ENCODE measurements at places on chromosomes 1 and 21.

DNA sequence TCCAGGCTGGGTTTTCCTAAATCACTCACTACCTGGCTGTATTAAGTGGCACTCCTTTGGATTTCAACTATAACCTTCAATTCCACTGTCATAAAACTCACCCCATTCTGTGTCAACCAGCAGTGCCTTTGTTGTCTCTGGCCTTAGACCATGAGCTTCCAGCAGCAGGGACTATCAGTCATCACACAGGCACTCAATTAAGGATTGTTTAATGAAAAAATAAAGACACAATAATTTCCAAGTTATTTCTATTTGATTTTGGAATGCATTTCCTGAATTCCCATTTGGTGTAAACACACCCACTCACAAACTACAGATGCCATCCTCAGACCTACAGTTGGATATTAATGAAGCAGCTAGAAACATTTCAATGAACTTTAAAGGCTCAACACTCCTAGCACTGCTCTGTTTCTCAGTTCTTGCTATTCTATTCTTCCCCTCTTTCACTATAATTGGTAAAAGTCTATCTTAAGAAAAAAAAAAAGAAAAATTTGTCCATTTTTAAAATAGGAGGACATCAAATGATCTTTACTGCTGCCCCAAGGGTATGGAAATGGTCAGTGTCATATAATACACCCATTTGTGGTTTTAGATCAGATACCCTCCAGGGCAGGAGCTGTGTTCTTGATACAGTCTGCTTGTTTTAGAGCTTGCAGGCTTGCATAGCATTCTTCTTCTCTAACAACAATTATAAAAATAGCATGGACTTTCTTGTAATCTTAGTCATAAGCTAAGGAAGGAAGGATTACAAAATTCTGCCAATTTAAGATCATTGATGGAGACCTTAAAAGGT lies 156.4 kb downstream of the PTGER3 start:
- no peak for DNase-seq

DNA sequence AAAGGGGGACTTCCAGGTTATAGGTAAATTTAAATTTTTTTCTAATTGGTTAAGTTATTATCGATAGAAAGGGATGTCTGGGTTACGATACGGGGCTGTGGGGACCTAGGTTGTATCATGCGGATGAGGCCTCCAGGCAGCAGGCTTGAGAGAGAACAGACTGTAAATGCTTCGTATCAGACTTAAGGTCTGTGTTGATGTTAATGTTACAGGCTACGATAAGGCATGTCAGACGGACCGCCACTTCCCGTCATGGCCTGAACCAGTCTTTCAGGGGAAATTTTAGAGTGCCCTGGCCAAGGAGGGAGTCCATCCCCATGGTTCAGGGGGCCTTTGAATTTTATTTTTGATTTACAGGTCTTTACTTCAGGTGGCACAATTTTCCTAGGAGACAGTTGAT lies 16.7 kb downstream of the ABCG1 start:
- DNase-seq = no peak

- peak; percentile 64 for DNase-seq
These were observed at the start of gene AGO4 for GRCh38 chr1:35807614-35808449. TSS of gene AGO4 (plus strand) at chr1:35808016. CDS start at chr1:35808417, 401 bp downstream.

- DNase-seq = no peak
These were observed 71.6 kb downstream of the SH3BGR start for GRCh38 chr21:39523399-39523798.

DNA sequence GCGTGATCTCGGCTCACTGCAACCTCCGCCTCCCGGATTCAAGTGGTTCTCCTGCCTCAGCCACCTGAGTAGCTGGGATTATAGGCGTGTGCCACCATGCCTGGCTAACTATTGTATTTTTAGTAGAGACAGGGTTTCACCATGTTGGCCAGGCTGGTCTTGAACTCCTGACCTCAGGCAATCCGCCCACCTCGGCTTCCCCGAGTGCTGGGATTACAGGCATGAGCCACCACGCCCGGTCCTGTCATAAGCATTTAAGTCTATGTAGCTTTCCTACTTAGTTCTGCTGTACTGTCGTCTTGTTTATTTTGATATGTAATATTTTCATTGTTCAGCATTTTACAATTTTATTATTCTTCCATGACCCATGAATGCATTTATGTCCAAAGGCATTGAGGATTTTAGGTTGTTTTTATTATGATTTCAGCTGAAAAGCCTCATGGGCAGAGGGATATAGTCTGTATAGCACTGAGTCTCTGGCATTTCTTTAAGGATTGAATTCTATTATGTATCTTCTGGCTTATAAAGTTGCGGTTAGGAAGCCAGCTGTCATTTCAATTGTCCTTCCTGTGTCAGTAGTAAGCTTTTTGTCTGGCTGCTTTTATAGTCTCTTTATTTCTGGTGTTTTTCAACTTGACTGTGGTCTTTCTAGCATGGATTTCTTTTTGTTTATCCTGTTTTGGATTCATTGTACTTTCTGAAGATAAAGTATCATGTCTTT lies 9.2 kb downstream of the AGPAT3 start:
- DNase-seq = no peak

DNA sequence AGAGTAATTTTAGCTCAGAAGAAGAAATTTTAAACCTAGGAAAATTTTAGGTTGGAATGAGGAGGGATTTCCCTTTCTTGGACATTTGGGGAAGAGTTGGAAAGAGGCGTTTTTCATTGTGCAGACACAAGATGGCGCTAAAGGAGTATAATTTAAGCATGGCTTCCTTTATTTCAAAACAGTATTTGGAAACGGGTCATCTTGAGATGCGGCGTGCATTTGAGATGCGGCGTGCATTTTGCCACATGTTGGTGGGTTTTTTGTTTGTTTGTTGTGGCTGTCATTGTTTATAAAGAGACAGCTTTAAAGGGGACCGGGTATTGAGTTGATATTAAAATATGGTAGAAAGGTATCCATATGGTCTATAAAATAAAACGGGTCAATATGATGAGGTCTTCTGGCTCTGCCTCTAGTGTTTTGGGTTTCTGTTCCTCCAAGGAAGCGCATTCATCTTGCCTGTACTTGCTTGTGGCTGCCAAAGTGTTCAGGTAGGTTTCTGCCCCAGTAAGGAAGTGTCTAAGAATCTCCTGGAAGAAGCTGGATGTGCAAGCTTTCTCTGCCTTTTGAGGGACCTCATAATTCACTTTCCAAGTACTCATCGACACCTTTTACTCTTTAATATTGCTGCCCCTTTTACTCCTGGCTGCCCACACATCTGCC lies 210.3 kb downstream of the SLC35F3 start:
- DNase-seq = peak; percentile 52

DNA sequence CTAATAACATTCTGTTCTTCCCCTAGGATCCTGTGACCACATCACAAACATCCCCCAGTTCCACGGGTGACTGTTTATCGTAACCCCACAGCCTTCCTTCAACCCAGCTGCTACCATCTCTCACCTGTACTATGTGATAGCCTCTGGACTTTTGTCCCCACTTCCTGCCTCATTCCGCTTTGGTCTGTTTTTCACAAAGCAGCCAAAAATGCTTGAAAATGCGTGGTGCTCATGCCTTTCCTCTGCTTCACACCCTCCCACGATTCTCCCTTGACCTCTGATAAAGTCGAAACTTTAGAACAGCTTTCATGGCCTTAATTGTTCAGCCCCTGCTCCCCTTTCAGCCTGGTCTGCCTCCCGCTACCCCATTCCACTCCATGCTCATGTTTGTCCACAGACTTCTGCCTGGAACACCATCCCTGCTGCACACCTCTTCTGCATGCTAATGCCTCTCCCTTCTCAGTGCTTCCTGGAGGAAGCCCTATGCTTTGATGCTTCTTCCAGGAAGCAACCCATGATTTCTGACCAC lies 165.6 kb downstream of the PLPP3 start:
- no peak for DNase-seq

- no peak for DNase-seq
These were observed 3.2 kb downstream of the ID3 start for GRCh38 chr1:23555986-23556634.

Measured in left kidney (tissue), 8 donors.